ENCODE measurements at places on chromosomes 2 and 18.

GRCh38 chr18:48306838-48307237 lies 102.3 kb downstream of the ZBTB7C start:
- no peak for DNase-seq

GRCh38 chr18:47404845-47405244 lies 153.4 kb upstream of the SKOR2 start:
- no peak for DNase-seq

GRCh38 chr2:46770622-46771021 lies 145.0 kb downstream of the MCFD2 start:
- no peak for DNase-seq

- DNase-seq, result no peak
These were observed 6.9 kb upstream of the RND3 start for GRCh38 chr2:150494234-150494945.
